ENCODE measurements at places on chromosomes 12 and 14.

GRCh38 chr12:132163041-132163910, 19.0 kb downstream of the NOC4L start:
- no peak for DNase-seq

DNA sequence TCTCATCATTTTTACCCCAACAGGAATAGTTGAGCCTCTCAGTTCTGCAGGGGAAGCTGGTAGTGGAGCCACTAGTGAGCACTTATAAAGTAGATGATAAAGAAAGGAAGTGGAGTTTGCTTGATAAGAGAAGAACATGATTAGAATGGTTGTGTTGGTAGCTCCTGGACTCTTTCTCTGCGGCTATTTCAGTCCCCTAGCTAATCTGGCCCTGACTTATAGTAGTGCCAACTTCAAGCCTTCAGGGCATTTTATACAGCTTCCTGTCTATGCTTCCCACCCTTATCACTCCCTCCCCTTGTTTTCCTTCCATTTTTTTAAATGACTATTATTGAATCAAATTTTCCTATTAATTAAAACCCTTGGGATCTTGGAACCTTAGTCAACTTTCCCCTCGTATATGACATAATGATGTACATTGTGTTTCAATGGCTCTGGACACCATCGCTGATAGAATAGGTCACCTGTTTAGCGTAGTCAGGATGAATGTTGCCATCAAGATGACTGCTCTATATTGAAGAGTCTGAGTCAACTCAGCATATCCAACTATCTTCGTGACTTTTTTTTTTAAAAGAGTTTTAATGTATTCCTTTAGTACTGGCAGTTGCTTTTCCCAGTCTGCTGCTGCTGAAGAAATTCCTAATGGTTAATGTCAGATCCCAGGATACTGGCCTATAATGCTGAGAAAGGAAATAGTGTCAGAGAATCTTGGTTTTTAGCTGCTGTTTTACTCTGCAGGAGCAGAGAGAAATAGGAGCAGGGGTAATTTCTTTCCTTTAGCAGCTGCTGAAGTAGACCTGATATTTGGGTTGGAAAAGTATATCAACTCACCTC, 16.2 kb upstream of the PCNX1 start:
- DNase-seq: peak; percentile 30

DNA sequence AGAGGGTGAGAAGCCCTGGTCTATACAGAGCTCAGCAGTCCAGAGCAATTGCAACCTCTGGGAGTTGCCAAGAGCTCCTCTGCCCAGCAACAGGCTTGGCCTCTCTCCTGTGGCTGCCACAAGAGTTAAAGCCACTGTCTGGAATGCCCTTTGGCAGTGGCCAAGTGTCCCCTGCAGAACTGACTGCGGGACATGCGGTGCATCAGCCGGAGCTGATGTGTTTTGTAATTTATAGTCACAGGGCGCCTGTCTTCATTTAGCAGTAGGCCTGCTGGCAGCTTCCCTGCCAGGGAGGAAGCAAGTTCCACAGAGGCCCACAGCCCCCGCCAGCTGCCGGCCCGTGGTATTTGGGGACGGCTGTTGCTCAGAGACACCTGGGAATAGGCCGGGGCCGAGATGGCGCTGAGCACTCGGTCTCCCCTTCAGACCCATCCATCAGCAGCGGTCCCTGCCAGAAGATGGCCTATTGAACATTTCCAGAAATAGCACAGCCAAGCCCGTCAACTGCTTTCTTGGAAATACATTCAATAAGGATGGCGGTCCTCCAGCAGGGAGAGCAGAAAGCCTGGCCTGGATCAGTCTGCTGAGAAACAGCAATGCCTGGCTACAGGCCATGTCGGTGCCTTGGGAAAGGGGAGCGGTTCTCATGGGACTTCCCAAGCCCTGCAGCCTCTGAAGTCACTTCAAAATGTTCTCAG, 217.4 kb downstream of the CRADD start:
- DNase-seq: peak; percentile 80

GRCh38 chr14:53306911-53307310, 153.8 kb upstream of the DDHD1 start:
- peak; percentile 40 for DNase-seq

- DNase-seq: no peak
These were observed 2.1 kb downstream of the TTC6 start for GRCh38 chr14:37597538-37597913.

DNA sequence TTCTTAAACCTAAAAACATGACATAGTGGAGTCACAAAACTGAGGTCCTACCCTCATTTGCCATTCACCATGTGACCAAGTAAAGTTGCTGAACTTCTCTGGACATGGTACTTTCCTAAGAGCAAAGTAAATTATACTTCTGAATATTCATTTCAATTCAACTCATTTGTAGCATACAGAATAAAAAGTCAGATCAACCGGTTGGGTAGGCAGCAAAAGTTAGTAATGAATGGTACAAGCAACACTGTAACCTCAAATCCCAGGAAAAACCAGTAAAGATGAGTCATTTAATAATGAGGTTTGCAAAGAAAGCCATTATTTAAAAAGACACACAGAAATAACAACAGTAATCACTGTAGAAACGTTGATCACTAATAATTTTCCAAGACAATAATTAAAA, 8.7 kb downstream of the POLE2 start:
- DNase-seq: peak; percentile 38

DNA sequence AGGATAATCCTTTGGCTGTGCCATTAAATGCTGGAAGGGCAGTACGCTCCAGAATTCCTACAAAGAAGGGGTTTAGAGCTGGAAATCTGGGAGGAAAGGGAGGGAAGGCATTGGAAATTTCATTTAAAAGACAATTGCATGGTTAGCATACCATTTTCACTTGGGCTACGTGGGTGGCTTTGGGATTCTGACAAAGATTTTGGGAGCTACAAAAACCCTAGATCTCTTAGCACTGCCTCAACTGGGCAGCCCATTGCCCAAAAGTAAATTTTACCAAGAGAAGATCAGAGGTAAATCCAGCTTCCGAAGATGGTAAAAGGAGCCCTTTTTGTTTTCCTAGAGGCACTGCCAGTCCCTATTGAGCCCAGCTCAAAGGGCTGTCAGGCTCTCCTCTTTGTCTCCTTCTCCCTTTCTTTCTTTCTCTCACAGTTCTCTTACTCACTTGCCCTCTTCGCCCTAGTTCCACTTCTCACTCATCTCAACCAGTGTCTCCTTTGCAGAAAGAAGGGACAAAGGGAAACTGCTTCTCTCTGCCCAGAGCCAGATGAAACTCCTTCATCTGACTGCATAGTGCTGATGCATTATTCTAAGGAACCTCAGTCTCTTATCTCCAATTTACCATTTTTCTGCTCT, 125.4 kb upstream of the PLEKHA5 start:
- no peak for DNase-seq
